Suprapubic skin (tissue), 4 donors: ENCODE measurements at places on chromosomes 4 and X. TPM values are rescaled to one million over a fixed set of nuclear protein-coding genes. Genes with fewer than 3 reads are reported as not detected.

GRCh38 chrX:140712413-140713173 is 3.0 kb downstream of the LINC00632 start:
- peak; percentile 76 for DNase-seq
- peak overlapping the region; percentile 34 for H3K4me3 ChIP-seq
- no peaks in the 10 kb centered on the region for H3K27me3 ChIP-seq
- H3K27ac ChIP-seq: no peak overlapping the region

DNA sequence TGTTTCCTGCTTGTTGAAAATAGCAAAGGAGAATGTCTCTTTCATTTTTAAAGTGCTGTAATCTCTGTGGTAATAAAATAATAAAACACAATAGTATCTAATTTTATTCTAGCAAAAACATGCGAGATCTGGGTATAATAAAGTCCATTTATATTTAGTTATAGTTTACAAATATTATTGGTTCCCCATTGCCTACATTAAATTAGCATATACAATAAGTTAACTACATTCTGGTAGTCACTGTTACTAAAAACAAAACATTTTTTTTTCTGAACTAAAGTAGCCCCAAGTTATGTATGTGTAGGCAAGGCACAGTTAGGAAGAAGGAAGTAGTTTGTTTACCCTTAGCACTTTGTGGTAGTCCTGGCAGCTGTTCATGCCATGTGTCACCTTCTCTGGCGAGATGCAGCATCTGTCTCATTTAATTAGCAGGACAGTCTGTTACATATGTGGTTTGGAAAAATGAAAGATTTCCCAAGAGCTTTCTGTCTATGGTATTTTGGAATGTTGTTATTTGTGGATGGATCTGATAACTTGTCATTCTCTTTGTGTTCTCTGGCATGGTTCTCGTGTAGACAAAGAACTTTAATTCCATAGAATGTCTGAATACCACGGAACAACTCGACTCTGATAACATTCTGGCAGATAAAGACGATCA is 231.3 kb upstream of the PITX2 start:
- H3K27me3 ChIP-seq: peaks cover 6% of the 10 kb centered on the region
- H3K4me3 ChIP-seq: no peak overlapping the region
- no peak overlapping the region for H3K27ac ChIP-seq
- DNase-seq: no peak

- no peak overlapping the region for H3K4me3 ChIP-seq
- no peaks in the 10 kb centered on the region for H3K27me3 ChIP-seq
- no peaks in the 10 kb centered on the region for H3K36me3 ChIP-seq
- H3K27ac ChIP-seq: no peak overlapping the region
These were observed 27.5 kb upstream of the TBC1D8B start for GRCh38 chrX:106774981-106775380.

DNA sequence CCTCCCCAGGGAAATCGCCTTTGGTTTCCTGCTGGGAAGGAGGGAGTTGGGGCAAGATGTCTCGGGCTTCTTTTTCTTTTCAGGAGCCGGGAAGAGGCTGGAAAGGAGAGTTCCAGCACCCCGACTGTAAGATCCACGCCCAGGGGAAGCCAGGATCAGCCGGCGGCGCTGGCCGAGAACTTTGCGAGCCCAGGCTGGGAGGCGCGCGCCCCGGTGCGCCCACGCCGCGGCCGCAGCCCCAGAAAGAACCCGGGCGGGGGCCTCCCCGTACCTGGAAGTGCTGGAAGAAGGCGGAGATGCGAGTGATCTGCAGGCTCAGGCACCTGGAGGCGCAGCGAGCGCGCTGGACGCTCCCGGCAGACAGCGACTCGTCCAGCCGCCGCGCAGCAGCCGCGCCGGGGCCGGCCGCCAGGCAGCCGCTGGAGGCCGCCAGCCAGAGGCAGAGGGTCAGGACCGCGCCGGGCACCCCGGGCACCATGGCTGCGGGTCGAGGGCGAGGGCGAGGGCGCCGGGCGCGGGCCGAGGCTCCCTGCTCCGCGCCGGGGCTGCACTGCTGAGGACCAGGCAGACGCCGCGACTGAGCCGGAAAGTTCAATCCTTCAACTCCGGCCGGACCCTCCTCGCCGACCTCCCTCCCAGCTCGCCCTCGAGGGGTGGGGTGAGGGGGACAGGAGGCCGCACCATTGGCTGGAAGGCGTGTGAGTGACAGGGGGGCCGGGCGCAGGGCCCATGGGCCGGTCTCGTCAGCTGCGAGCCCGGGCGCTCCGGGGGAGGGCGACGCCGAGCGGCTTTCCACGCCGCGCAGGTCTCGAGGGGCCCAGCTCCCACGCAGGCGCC is at the start of gene ANOS1:
Gene ANOS1, minus strand, starts transcription at position 579 of the 837 bp plus-strand sequence. Its CDS starts 101 bp downstream, at position 478.
- peaks cover 7% of the 10 kb centered on the region for H3K27me3 ChIP-seq
- H3K4me1 ChIP-seq: peaks cover 4% of the 10 kb centered on the region
- no peak for DNase-seq
- H3K36me3 ChIP-seq: no peaks in the 10 kb centered on the region

GRCh38 chr4:176790398-176790797 is 2.3 kb downstream of the VEGFC start:
- H3K36me3 ChIP-seq: no peaks in the 10 kb centered on the region
- no peak overlapping the region for H3K27ac ChIP-seq
- H3K4me3 ChIP-seq: peak overlapping the region; percentile 63
- peaks cover 8% of the 10 kb centered on the region for H3K27me3 ChIP-seq
- H3K4me1 ChIP-seq: peaks cover 23% of the 10 kb centered on the region

- no peak overlapping the region for H3K4me3 ChIP-seq
- no peaks in the 10 kb centered on the region for H3K27me3 ChIP-seq
- H3K27ac ChIP-seq: no peak overlapping the region
- no peaks in the 10 kb centered on the region for H3K36me3 ChIP-seq
These were observed 275.2 kb upstream of the EDA2R start for GRCh38 chrX:66914080-66914479.

DNA sequence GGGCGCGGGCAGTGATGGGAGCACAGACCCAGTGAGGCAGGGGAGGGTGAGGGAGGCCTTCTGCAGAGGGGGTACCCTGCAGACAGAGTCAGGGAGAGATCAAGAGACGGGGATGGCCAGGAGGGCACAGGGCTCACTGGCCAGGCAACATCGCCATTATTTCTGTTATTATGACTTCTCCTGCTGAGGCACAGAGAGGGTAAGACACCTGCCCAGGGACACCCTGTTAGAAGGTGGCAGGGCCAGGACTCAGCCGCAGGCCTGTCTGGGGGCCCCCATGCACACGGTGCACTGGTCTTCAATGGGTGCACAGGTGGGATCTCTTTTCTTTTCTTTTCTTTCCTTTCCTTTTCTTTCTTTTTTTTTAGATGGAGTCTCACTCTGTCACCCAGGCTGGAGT is 15.8 kb downstream of the BLOC1S4 start:
- no peaks in the 10 kb centered on the region for H3K36me3 ChIP-seq
- peak; percentile 44 for DNase-seq
- peaks cover 27% of the 10 kb centered on the region for H3K4me1 ChIP-seq
- no peak overlapping the region for H3K4me3 ChIP-seq

GRCh38 chr4:113524096-113524495 is 237.4 kb downstream of the CAMK2D start:
- H3K4me3 ChIP-seq: no peak overlapping the region
- no peaks in the 10 kb centered on the region for H3K27me3 ChIP-seq
- no peak for DNase-seq
- no peak overlapping the region for H3K27ac ChIP-seq
- H3K36me3 ChIP-seq: peaks cover 19% of the 10 kb centered on the region
- H3K4me1 ChIP-seq: no peaks in the 10 kb centered on the region

GRCh38 chr4:52964561-52965101 is 102.5 kb downstream of the RASL11B start:
- no peaks in the 10 kb centered on the region for H3K36me3 ChIP-seq
- no peak overlapping the region for H3K4me3 ChIP-seq
- no peak overlapping the region for H3K27ac ChIP-seq
- peaks cover 27% of the 10 kb centered on the region for H3K4me1 ChIP-seq

DNA sequence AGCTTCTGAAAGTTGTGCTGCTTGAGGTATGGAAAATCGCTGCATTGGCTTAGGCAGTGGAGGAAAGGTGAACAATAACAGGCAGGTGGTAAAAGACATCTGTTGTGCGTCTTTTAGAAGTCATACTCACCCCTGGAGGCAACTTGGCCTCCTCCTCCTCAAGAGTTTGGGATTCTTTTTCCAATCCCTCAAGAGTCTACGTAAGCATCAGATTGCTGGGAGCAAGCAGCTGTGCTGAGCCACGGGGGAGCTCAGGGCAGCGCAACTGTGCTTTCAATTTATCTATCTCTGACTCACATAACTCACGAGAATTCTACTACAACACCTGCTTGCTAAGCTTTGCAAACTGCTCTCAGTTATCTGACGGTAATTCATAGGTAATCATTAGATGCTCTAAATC is 6.4 kb upstream of the RBMX2 start:
- H3K36me3 ChIP-seq: no peaks in the 10 kb centered on the region
- no peak overlapping the region for H3K4me3 ChIP-seq
- no peak for DNase-seq
- H3K4me1 ChIP-seq: no peaks in the 10 kb centered on the region
- H3K27ac ChIP-seq: no peak overlapping the region
- no peaks in the 10 kb centered on the region for H3K27me3 ChIP-seq

DNA sequence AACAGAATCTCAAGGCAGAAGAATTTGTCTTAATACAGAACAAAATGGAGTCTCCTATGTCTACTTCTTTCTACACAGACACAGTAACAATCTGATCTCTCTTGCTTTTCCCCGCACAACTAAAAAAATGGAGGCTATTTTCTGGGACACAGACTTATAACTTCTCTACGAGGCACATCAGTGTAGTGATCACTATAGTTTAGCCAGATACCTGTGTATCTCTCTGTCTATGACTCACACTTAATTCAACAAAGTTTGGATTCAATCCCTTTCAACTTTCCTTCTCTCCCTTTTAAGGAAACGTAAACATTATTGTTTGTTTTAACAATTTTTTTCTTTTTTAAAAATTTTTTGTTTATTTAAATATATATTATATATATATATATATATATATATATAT is 29.4 kb downstream of the APELA start:
- no peak overlapping the region for H3K27ac ChIP-seq
- no peak for DNase-seq
- H3K4me3 ChIP-seq: no peak overlapping the region
- no peaks in the 10 kb centered on the region for H3K36me3 ChIP-seq
- H3K27me3 ChIP-seq: no peaks in the 10 kb centered on the region
- no peaks in the 10 kb centered on the region for H3K4me1 ChIP-seq

- H3K4me3 ChIP-seq: no peak overlapping the region
- no peaks in the 10 kb centered on the region for H3K36me3 ChIP-seq
- H3K27ac ChIP-seq: no peak overlapping the region
- H3K4me1 ChIP-seq: peaks cover 22% of the 10 kb centered on the region
- H3K27me3 ChIP-seq: no peaks in the 10 kb centered on the region
These were observed 12.7 kb downstream of the OPHN1 start for GRCh38 chrX:68420559-68420958.

DNA sequence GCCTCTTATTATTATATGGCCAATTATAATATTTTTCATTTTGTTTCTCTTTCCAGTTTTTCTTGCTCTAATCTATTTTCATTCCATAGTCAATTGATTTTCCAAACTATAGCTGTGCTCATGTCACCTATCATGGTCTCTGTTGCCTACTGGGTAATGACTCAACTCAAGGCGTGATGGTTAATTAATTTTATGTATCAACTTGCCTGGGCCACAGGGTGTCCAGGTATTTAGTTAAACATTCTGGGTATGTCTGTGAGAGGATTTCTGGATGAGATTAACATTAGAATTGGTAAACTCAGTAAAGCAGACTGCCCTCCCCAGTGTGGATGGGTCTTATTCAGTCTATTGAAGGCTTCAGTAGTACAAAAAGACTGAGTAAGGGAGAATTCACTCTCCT is 9.9 kb downstream of the FHIP1A start:
- no peaks in the 10 kb centered on the region for H3K27me3 ChIP-seq
- H3K27ac ChIP-seq: no peak overlapping the region
- H3K36me3 ChIP-seq: no peaks in the 10 kb centered on the region
- peaks cover 15% of the 10 kb centered on the region for H3K4me1 ChIP-seq
- H3K4me3 ChIP-seq: no peak overlapping the region
- DNase-seq: no peak

GRCh38 chrX:101265869-101266428 is 25.2 kb downstream of the TAF7L start:
- H3K4me3 ChIP-seq: no peak overlapping the region
- H3K36me3 ChIP-seq: no peaks in the 10 kb centered on the region
- H3K4me1 ChIP-seq: no peaks in the 10 kb centered on the region
- no peak overlapping the region for H3K27ac ChIP-seq
- no peaks in the 10 kb centered on the region for H3K27me3 ChIP-seq

GRCh38 chrX:115018040-115018647 is 728 bp upstream of the IL13RA2 start:
- DNase-seq: no peak
- no peaks in the 10 kb centered on the region for H3K27me3 ChIP-seq
- H3K36me3 ChIP-seq: no peaks in the 10 kb centered on the region
- no peak overlapping the region for H3K4me3 ChIP-seq
- H3K27ac ChIP-seq: no peak overlapping the region
- no peaks in the 10 kb centered on the region for H3K4me1 ChIP-seq

DNA sequence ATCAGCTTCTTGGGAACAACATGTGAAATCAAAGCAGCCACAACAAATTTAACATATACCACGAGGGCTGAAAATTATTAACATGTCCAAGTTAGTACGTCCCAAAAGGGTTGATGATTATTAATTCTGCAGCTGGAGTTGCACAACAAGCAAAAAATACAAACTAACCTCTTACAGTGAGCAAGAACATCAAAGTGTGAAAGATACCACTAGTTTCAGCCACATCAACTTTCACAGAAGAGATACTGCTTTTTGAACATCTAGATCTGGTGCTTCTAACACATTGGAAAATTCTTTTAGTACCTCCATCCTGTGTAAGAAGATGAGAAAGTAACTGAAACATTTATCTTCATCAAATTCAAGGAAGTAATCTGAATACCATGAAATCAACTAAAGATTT is 334.1 kb downstream of the PCDH7 start:
- H3K27me3 ChIP-seq: no peaks in the 10 kb centered on the region
- no peak for DNase-seq
- H3K4me1 ChIP-seq: no peaks in the 10 kb centered on the region
- H3K36me3 ChIP-seq: no peaks in the 10 kb centered on the region
- no peak overlapping the region for H3K27ac ChIP-seq

DNA sequence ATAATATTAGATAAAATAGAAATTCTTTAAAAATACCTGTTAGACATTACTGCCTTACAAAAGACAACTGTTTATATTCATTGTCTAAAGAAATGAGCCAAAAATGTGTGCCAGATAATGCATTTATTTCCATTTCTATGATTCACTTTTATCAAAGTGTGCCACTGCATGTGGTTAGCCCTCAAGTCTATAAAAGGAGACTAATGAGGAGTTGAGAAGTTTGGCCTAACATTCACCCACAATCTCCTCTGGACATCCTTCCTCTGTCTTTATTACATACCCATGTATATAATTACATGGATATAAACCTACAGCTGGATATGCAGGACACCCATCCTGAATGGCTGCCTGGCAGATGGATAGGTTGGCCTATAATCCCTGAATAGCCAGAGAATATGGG is 42.6 kb upstream of the PDE5A start:
- no peaks in the 10 kb centered on the region for H3K36me3 ChIP-seq
- H3K27me3 ChIP-seq: no peaks in the 10 kb centered on the region
- no peaks in the 10 kb centered on the region for H3K4me1 ChIP-seq

GRCh38 chr4:159216834-159217233 is 114.0 kb downstream of the RAPGEF2 start:
- no peak for DNase-seq
- no peaks in the 10 kb centered on the region for H3K4me1 ChIP-seq
- H3K27me3 ChIP-seq: no peaks in the 10 kb centered on the region
- H3K4me3 ChIP-seq: no peak overlapping the region

Gene GSX2
- not detected for total RNA-seq

Gene CENPE
- 4.3 TPM for total RNA-seq

Gene BRS3
- total RNA-seq: not detected

Gene G6PD
- 31.3 TPM for total RNA-seq

Gene MGARP
- total RNA-seq: not detected

Gene LINC00632
- total RNA-seq: 250 TPM

Gene NR3C2
- 12.1 TPM for total RNA-seq

Gene CACNA1F
- not detected for total RNA-seq
